PC-9 (cell line): ENCODE measurements at places on chromosomes 2 and 18. TPM values are rescaled to one million over a fixed set of nuclear protein-coding genes. Genes with fewer than 3 reads are reported as not detected.

CYP27A1 gene
- 0.94 and 2.0 TPM in 2 replicates for total RNA-seq

KDM3A gene
- total RNA-seq = 31.8 and 39.3 TPM in 2 replicates

UNC80 gene
- not detected in 2 replicates for total RNA-seq

MC5R gene
- not detected in 2 replicates for total RNA-seq

KCNG3 gene
- total RNA-seq = 1.3 and 2.1 TPM in 2 replicates

UGT1A4 gene
- 73.6 and 93.0 TPM in 2 replicates for total RNA-seq

LBX2 gene
- total RNA-seq = 0.76 and 2.0 TPM in 2 replicates

FHL2 gene
- total RNA-seq = 109 and 117 TPM in 2 replicates

NDC80 gene
- 71.7 and 89.2 TPM in 2 replicates for total RNA-seq

SIX2 gene
- total RNA-seq = 10.2 and 11.9 TPM in 2 replicates

GCG gene
- not detected in 2 replicates for total RNA-seq

CRYGD gene
- total RNA-seq = not detected in 2 replicates

SERPINB12 gene
- not detected in 2 replicates for total RNA-seq

ACKR3 gene
- total RNA-seq = 19.6 and 20.3 TPM in 2 replicates

ZNF396 gene
- 1.9 and 2.0 TPM in 2 replicates for total RNA-seq

GALR1 gene
- not detected in 2 replicates for total RNA-seq

RIT2 gene
- not detected in 2 replicates for total RNA-seq

RAB31 gene
- 48.6 and 51.0 TPM in 2 replicates for total RNA-seq

PLEK gene
- not detected in 2 replicates for total RNA-seq

UGT1A10 gene
- not detected in 2 replicates for total RNA-seq

EFHD1 gene
- total RNA-seq = 10.6 and 15.0 TPM in 2 replicates

MPPE1 gene
- 40.7 and 54.9 TPM in 2 replicates for total RNA-seq

CIB4 gene
- total RNA-seq = not detected in 2 replicates

SLC19A3 gene
- 4.3 and 4.5 TPM in 2 replicates for total RNA-seq

KCNS3 gene
- 28.8 and 34.9 TPM in 2 replicates for total RNA-seq

ANKRD30B gene
- total RNA-seq = not detected in 2 replicates

AGAP1 gene
- total RNA-seq = 91.4 and 107 TPM in 2 replicates

TM4SF20 gene
- total RNA-seq = not detected in 2 replicates

ACTG2 gene
- total RNA-seq = not detected in 2 replicates

DNAH6 gene
- not detected in 2 replicates for total RNA-seq

SLC4A3 gene
- 7.3 and 9.0 TPM in 2 replicates for total RNA-seq

SLC30A3 gene
- total RNA-seq = 1.5 and 2.3 TPM in 2 replicates

NAT8 gene
- total RNA-seq = not detected in 2 replicates

EVX2 gene
- not detected in 2 replicates for total RNA-seq

GPR75 gene
- 1.8 and 3.7 TPM in 2 replicates for total RNA-seq

PKDCC gene
- 3.9 and 5.5 TPM in 2 replicates for total RNA-seq

PAX3 gene
- total RNA-seq = not detected in 2 replicates

COLEC11 gene
- total RNA-seq = 2.4 and 4.6 TPM in 2 replicates

PLEKHM3 gene
- 7.7 and 8.4 TPM in 2 replicates for total RNA-seq

DGUOK gene
- total RNA-seq = 72.3 and 78.7 TPM in 2 replicates

ARHGEF4 gene
- total RNA-seq = 16.1 and 20.0 TPM in 2 replicates

TCF23 gene
- not detected in 2 replicates for total RNA-seq
